GM12865 (cell line): ENCODE measurements at places on chromosomes 5 and 9.

DNA sequence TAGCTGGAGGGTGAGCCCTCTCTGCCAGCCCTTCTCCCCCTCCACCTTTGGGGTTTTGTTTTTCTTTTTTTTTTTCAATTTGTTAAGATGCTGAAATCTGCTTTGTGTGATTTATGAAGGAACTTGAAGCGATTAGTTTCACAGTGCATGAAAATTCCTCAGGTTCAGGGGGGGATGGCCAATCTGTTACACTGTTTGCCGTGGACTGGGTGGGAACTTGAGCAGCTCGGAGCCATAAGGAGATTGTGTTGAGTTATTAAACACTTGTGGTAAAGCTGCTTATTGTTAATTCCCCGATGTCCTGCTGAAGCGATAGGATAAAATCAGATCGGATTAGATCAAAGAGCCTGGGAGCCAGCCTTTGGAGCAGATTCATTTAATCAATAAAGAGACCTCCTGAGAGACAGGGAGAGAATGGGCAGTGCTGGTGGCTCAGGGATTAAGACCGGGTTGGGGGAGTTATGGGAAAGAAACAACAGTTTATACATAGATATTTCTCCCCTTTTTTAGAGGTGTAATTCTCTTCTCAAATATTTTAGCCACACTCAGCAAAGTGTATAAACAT is 105.8 kb upstream of the SPATA31D4 start:
- DNase-seq = no peak

DNA sequence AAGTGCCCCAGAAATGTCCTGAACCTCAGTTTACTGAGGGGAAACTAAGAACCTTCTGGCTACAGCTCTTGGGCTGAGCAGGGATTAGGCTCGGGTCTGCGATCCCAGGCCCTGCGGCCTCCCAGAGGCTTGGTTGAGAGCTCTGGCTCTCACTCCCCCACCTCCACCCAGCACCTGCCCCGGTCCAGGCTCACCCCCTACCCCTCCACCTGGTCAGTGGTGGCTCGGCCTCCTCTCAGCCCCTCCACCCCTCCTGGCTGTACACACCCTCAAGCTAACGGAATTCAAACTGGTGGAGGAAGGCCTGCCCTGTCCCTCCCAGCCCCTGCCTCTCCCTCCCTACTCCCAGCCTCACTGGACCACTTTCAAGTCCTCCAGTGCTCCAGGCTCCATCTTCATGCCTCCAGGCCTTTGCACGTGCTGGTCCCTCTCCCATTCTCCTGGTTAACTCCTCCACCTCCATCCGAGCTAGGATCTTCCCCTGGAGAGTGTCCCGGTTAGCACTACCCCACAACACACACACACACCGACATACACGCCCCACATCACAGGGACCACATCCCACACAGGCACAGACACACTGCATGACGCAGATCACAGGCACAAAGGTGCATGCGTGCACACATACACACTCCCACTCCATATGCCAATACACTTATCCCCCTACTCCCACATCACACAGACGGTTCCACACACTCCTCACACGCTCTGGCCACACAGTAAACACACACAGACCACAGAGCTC is 130.9 kb downstream of the C9orf50 start:
- no peak for DNase-seq

GRCh38 chr5:15808577-15808976 is 308.6 kb downstream of the FBXL7 start:
- DNase-seq = no peak

DNA sequence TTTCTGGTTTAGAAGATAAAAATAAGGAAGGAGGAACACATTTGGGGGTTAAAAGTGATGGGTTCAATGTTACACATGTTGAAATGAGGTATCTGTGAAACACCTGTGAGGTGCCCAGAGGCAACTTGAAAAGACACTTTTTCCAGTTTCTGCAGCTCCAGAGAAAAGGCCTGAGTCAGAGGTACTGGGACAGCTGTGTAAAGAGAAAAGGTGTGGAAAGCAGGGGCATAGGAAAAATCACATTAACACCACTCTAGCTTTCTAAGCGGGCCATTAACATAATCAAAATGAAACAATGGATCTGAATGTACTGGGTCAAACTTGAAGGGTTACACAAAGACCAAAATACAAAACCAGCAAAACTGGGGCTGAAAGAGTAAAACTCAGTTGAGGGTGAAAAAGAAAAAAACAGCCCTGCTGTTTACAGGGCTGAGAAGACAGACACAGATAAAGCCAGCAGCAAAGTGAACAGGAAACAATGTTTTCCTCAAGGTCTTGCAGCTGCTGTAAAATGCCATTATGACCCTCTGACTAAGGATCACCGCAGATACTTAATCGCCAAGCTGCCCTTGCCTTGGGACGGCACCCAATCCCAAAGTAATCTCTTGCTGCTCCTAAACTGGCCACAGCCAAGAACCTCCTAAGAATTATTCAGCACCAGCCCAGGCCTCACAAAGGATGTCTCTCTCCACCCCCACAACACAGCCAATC is 104.7 kb downstream of the DROSHA start:
- DNase-seq = no peak

- no peak for DNase-seq
These were observed 133.3 kb downstream of the FAM174A start for GRCh38 chr5:100668511-100668910.
